ENCODE measurements at places on chromosomes 5 and 9.

DNA sequence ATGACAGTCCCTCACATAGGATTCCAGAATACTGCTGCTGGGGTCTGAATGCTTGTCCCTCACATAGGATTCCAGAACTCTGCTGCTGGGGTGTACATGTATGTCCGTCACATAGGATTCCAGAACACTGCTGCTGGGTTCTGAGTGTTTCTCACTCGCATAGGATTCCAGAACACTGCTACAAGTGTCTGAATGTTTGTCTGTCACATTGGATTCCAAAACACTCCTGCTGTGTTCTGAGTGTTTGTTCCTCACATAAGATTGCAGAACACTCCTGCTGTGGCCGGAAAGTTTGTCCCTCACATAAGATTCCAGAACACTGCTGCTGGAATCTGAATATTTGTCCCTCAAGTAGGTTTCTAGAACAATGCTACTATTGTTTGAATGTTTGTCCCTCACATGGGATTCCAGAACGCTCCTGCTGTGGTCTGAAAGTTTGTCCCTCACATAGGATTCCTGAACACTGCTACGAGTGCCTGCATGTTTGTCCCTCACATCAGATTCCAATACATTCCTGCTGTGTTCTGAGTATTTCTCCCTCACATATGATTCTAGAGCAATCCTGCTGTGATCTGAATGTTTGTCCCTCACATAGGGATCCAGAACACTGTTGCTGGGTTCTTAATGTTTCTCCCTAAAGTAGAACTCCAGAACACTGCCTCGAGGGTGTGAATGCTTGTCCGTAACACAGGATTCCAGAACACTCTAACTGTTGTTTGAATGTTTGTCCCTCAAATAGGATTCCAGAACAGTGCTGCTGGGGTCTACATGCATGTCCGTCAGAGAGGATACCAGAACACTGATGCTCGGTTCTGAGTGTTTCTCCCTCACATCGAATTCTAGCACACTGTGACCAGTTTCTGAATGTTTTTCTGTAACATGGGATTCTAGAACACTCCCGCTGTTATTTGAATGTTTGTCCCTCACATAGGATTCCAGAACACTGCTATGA is 200.4 kb downstream of the FOXD4L6 start:
- no peak for DNase-seq

- DNase-seq: no peak
These were observed 773.8 kb upstream of the CHD1 start for GRCh38 chr5:99702565-99702964.

DNA sequence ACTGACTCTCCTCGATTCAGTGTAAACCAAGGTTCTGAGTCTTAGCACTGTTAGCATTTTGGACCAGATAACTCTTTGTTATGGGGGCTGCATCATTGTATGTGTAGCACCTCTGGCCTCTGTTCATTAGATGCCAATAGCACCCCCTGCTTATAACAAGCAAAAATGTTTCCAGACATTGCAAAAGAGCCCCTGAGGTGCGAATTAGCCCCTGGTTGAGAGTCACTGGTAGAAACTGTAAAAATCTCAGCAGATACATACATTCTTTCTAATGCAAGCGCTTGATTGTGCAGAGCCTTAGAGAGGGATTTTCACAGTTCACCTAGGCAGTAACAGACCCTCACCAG is 2.8 kb downstream of the ADRB2 start:
- DNase-seq: no peak

GRCh38 chr9:94081864-94082463 is 2.3 kb upstream of the PTPDC1 start:
- no peak for DNase-seq

DNA sequence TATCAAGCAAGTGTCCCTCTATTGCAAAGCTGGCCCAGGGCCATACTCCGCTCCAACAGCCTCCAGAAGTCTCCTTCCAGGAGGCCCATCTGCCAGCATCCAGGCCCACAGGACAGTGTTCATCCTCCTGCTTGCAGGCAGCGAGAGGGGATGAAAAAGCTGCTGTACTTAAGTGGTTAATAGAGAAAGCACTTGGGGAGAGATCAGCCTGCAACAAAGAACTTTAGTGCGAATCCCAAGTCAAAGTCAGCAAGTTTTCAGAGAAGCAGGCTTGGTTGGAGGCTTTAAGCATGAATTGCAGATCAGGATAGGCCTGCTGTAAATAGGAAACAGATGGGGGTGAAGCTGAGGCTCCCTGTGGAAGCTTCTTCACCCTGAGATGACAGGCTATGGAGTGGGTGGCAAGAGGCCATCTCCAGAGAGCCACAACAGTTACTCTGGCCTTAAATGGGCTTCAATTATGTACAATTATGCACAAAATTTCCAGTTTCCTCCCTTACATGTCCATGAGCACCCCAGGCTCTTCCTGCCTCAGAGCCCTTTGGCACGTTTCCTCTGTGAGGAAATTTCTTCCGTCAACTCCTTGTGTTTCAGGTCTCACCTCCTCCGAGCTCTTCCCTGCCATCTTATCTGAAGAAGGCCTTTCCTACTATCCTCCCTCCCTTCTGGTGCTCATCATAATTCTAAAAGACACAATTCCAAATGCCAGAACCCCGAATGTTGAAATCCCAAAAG is 98.0 kb upstream of the NR3C1 start:
- no peak for DNase-seq

DNA sequence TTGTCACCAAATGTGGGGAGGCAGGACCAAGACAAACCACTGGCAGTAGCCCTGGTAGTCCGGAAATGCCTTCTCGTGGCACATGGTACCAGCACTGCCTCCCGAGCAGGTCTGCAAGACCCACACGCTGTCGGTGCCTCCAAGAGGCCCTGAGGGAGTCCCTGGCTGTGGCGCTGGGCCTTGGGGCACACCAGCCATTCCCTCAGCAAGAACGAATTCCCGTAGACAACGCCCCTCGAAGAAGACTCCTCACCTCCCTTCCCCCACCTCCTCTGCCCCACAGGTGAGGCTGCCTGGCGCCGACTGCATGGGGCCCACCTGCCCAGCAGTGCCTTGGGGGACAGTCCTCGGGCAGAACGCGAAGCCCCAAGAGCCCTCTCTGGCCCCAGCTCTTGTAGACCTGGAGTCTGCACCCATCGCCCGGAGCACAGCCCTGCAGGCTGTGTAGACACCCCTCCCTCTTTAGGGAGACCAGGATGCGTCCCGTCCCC is 56.0 kb downstream of the EXD3 start:
- DNase-seq: no peak

All from stimulated activated CD8-positive, alpha-beta memory T cell treated with anti-CD3 and anti-CD28 coated beads, Interleukin-4, amount 100 ng/mL, for 24 hours (primary cell).